Epithelial cell of esophagus (primary cell): ENCODE measurements at places on chromosomes 1 and 21.

GRCh38 chr1:54510715-54511270 lies 37.2 kb upstream of the ACOT11 start:
- no peak for DNase-seq

GRCh38 chr1:87739141-87739540 lies 410.5 kb downstream of the LMO4 start:
- no peak for DNase-seq

DNA sequence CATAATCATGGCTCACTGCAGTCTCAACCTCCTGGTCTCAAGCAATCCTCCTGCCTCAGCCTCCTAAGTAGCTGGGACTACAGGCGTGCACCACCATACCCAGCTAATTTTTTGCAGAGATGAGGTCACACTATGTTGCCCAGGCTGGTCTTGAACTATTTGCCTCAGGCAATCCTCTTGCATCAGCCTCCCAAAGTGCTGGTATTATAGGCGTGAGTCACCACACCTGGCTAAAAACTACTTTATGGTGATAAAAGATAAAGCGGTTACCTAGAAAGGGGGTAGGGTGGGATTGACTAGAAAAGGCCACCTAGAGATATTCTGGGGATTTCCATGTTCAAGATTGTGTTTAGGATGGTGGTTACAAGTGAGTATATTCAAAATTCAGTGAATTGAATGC lies 5.0 kb downstream of the TSTD1 start:
- DNase-seq: peak; percentile 91

DNA sequence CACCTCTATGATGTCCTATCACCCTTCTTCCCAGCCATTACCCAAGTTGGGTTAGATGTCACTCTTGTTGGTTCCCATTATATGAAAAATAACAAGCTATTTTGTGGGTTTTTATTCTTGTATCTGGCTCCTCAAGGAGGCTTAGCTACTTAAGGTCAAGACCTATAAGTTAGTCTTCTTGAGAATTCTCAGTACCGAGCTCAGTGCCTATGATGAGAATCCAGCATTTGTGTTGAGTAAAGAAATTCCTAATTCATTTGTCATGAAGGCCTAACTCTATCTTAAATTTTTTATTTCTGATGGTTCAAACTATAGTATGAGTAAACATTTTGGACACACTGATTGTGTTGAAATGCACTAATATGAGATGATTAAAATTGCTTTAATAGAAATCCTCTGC lies 15.9 kb downstream of the NUF2 start:
- no peak for DNase-seq

GRCh38 chr1:88186911-88187310 lies 497.2 kb upstream of the PKN2 start:
- no peak for DNase-seq

DNA sequence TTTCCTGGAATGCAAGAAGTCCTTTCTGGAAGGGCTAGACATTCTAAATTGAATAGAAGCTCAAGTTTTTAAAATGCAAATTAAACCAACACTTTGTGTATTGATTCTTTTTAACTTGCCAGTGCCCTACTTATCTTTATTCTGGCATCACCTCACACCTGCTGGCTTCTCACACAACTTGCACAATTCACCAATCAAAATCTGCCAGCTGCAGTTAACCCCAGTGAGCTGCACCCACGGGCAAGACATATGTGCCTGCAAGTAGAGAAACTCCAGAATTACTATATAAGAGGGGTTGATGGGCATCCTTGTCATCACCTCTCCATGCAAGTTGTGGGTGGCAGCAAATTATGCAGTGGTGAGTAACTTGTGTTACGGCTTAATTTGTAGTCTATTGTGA lies 11.7 kb upstream of the PLPPR4 start:
- DNase-seq: no peak

- peak; percentile 5 for DNase-seq
Measured at GRCh38 chr1:207097871-207098324, 6.1 kb upstream of the C4BPA start.

DNA sequence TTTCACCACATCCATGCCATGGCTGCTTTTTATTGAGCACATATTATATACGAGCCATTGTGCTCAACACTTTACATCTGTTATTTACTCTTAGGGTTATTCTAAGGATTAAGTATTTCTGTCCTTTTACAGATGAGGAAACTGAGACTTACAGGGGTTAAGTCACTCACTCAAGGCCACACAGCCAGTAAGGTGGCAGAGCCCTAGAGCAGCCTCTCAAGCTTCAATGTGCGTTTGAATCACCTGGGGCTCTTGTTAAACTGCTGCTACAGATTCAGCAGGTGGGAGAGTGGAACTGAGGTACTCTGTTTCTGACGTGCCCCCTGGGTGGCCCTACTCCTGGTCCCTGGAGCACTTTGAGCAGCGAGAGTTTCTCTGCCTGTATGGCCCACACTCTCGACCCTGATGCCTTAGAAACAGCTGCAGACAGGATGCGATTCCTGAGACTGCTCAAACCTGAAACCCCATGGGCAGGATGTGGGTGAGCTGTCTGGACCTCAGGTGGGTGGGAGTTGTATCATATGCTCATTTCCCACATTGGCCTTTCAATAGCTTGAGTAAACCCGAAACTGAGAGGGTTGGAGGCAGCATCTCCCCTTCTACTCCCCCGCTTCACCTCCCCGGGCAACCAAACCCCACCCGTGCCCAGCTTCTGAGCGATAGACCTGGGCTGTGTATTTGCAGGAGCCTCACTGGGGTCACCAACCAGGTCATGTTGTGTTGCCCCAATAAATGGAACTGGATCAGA lies 59.3 kb downstream of the MAN1C1 start:
- no peak for DNase-seq

DNA sequence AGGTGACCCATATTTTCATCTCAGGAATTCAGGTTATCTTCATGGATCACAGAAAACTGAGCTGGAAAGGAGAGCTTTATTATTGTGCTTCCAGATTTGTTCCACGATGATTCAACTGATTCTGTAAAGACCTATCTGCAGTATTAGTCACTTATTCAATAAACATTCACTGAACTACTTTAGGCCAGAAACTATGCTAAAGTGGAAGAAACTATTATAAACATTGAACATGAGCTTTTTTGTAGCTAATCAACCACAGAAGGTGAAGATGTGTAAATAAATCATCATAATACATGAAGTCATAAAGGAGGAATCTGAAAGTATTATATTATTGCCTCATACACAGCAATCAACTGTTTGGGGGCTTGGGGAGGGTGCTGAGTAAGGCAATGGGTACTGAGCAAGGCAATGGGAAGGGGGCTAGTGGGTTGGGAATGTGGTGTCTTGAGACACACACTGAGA lies 30.6 kb upstream of the EXO1 start:
- DNase-seq: peak; percentile 46

GRCh38 chr1:43074244-43074643 lies 97.8 kb downstream of the EBNA1BP2 start:
- DNase-seq: peak; percentile 44

DNA sequence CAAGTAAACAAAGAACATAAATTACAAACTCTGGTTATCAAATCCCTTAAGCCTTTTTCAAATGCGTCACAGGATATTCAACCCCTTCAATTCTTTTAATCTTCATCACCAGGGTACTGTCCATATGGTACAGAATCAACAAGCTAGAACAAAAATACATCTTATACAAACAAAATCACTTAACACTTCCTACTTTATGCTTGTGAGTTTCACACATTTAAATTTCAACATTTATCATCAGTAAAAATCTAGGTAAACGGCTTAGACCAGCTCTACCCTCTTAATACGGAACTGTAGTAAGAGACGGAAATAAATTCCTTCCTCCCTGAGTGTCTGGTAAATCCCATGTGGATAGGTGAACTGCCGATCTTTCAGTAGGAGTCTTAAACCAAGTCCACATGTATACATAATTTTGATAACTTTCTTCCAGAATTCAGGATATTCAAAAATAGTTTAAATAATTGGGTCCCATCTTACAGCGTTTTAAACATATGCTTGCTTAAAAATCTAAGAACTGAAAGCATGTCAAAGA lies 1.0 kb downstream of the CCDC181 start:
- DNase-seq: peak; percentile 14
